ENCODE measurements at places on chromosomes 1 and 21.

GRCh38 chr1:117215733-117216462 lies 5.2 kb upstream of the VTCN1 start:
- no peak for DNase-seq

GRCh38 chr1:198015309-198015708 lies 98.1 kb downstream of the LHX9 start:
- DNase-seq, result no peak

DNA sequence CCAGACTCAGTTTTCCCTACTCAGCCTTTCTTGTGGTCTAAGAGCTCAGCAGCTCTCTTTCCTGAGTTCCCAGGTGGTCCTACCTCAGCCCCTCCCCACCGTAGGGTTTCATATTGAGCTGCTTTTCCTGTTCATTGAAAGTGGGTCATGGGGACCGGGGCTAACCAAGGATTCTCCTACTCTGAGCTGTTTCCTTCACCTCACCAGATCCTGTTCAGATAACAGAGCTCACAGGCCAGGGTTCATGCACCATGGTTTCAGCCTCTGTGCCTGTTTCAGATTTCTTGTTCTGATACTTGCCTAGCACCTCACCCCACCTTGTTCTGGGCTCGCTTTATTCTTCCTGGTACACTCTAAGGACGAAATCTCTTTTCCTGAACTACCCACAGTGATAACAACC lies 8.5 kb downstream of the UBQLN4 start:
- DNase-seq, result no peak

GRCh38 chr1:168932539-168932938 lies 174.0 kb upstream of the ATP1B1 start:
- DNase-seq, result no peak

DNA sequence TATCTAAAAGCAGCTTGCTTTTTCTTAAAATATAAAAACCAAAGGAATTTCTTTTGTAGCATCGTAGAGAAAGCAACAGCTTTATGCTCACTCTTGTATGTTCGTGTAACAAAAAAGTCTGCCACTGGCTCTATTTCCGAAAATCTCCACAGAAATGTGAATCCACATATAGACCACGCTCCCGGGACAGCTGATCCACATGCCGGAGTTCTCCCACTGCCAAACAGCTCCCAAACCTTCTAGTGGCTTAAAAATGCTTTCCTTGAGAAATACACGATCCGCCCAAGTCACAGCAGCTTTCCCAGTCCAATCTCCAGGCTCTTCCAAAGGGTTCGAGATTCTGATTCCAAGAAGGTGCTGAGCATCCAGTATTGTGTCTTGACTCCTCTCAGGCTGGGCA lies 29.3 kb downstream of the PCSK9 start:
- DNase-seq, result no peak

GRCh38 chr1:25703671-25704266 lies 87.2 kb downstream of the MAN1C1 start:
- no peak for DNase-seq

- DNase-seq, result no peak
Measured at GRCh38 chr1:169309178-169310166, 58.1 kb downstream of the NME7 start.

DNA sequence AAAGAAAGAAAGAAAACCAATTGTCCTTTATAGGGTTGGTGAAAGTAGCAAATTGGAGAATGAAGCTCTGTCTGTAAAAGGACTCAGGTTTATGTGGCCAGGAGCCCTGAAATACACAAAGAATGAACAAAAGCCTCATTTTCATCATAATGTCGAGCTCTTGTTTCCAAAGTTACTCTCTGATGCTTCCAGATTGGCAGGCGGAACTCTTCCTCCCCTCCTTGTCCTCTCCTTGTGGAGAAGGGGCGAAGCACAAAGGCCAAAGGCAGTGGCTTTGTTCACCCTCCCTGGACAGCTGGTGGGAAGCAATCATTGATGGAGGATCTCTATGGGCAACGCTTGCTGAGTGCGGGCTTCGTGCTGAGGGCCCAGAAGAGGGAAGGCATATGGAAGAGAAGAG lies 5.6 kb downstream of the CA6 start:
- DNase-seq, result no peak

GRCh38 chr1:209769171-209769904 lies 13.5 kb downstream of the TRAF3IP3 start:
- DNase-seq, result peak; percentile 61

DNA sequence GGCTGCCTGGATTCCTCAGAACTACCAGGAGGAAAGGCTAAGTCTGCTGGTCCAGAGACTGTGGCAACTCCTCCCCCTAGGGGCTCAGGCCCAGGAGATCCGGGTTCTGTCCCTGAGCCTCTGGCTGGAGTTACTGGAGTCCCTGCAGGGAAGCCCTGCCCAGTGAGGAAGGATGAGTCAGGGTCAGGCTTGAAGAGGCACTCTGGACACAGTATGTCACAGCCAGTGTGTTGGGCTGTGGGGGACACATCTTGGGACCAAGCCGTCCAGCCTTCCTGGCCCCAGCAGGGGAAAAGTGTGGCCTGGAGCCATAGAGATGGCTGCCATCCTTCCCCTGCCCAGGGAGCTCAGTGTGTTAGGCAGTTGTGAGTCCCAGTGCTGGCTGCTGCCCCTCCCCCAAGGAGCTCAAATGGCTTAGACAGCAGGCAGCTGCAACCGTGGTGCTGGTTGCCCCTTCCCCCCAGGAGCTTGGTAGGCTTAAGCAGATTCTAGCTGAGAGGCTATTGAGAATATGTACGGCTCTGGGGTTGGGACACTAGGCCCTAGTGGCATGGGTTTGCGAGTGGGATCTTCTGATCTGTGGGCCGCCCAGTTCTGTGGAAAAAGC lies 28.2 kb upstream of the RABGAP1L start:
- DNase-seq, result no peak

- DNase-seq, result no peak
Measured at GRCh38 chr1:160171980-160172379, 18.4 kb upstream of the CASQ1 start.

DNA sequence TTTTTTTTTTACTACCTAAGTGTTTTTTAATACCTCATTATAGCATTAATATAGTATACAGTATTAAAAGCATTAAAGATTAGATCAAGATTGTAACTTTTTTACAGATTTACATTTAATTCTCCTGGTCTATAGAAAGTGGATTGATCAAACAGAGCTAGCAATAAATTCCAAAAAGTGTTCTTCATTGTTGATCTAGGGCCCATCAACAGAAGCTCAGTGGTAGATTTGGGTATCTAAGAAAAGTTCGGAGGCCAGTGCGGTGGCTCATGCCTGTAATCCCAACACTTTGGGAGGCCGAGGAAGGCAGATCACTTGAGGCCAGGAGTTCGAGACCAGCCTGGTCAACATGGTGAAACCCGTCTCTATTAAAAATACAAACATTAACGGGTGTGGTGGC lies 12.5 kb downstream of the NUP210L start:
- DNase-seq, result no peak

GRCh38 chr1:87928623-87929022 lies 599.9 kb downstream of the LMO4 start:
- no peak for DNase-seq

DNA sequence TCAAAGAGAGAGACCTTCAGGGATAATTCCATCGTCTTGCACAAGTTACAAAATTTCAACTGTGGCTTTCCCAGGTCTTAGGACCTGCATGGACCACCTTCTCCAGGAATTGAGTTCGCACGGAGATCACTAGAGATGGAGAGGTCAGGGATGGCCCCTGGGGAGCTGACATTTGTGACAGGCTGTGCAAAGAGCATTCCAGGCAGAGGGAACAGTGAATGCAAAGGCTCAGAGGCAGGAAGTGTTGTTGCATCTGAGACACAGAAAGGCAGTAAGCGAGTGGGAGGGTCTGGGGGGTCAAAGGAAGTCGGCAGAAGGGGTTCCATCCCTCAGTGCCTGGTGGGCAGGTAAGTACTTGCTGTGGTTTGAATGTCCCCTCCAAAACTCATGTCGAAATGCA lies 9.5 kb upstream of the SELENON start:
- no peak for DNase-seq

GRCh38 chr1:214658175-214658574 lies 55.2 kb downstream of the CENPF start:
- no peak for DNase-seq

DNA sequence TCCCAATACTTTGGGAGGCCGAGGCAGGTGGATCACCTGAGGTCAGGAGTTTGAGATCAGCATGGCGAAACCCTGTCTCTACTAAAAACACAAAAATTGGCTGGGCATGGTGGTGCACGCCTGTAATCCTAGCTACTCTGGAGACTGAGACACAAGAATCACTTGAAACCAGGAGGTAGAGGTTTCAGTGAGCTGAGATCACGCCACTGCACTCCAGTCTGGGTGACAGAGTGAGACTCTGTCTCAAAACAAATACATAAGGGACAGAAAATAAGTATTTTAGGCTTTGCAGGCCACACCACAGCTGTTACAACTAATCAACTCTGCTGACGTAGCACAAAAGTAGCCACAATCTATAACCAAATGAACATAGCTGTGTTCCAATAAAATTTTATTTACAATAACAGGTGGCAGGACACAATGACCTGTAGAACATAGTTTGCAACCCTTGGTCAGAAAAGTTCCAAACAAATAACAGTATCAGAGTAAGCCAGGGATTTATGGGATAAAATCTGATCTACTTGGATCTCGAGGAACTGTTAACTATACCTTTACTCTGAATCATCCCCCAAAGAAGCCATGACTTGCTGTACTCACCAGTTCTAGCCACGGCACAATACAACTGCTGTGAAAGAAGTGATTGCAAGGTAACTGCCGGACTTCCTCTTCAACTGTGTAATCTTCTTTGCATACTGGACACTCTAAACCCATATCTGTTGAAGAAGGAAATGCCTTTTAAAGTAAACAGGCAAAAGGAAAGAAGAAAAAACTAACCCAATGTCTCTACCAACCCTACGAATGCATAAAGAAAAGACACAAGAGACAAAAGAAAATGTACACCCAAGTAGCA lies 28.3 kb downstream of the CD160 start:
- no peak for DNase-seq

GRCh38 chr1:64469977-64470664 lies at the start of gene CACHD1:
CACHD1 (plus strand) TSS chr1:64470129; CDS start chr1:64470745, 616 bp downstream.
- DNase-seq, result peak; percentile 72

DNA sequence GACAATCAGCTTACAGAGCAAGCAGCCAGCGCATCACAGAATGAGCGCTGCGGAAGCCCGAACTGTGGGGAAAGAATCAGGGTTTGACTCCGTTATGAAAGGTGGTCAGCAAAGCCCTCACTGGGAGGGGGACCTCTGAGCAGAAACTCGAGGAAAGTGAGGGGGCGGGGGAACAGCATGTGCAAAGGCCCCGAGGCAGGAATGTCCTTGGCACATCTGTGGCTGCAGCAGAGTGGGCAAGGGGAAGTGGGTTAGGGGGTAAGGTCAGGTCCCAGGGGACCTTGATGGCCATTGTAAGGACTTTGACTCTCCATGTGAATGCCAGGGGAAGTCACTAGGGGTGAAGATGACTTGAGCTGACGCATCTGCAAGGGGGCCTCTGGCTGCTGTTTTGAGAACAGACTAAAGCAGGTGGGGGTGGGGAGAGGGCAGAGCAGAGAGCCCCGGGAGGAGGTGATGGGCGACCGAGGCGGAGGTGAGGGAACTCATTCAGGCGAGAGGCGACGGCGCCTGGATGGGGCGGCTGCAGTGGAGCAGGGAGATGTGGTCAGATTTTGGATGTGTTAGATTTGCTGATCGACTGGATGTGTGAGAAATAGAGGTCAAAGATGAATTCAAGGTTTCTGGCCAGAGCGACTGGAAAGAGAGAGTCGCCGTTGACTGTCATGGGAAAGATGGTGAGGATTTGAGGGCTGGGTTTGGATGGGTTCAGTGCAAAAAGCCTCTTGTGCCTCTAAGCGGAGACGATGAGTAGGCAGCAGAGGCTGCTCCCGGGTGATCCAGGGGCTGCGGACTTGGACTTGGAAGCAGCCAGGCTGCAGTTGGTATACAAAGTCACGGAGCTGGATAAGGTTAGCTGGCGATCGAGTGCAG lies 108.0 kb upstream of the ZBTB40 start:
- DNase-seq, result no peak

DNA sequence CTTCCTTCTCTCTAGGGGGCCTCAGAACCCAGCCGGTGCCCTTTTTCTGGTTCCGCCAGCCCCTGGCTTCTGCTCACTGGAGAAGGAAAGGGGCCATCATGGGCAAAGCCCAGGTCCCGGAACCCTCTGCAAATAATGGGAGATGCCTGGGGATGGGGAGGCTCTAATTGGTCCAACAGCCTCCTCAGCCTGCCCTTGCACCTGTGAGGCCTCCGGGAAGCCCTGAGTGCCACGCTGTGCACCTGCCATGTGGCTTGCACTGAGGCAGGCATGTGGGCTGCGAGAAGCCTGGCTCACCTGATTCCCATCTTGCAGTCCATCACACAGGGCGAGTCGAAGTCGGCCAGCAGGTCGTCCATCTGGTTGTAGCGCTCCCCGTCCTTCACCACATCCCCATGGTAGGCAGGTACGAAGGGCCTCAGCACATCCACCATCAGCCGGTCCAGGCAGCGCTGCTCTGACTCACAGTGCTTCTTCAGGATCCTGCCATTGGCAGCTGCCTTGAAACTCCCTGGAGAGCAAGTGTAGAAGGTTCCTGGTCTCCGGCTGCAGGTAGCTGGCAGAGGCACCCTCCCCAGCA lies 92.1 kb downstream of the ITPKB start:
- no peak for DNase-seq

DNA sequence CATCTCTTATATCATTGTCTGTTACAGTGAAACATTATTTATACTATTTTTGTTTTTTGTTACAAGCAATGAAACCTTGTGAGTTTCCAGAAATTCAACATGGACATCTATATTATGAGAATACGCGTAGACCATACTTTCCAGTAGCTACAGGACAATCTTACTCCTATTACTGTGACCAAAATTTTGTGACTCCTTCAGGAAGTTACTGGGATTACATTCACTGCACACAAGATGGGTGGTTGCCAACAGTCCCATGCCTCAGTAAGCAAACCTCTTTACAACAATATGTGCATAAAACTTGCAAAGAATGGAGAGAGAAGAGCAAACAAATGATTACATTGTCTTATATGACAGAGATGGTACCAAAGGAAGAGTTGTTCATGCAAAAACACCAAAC lies 22.4 kb downstream of the CFHR4 start:
- DNase-seq, result no peak

DNA sequence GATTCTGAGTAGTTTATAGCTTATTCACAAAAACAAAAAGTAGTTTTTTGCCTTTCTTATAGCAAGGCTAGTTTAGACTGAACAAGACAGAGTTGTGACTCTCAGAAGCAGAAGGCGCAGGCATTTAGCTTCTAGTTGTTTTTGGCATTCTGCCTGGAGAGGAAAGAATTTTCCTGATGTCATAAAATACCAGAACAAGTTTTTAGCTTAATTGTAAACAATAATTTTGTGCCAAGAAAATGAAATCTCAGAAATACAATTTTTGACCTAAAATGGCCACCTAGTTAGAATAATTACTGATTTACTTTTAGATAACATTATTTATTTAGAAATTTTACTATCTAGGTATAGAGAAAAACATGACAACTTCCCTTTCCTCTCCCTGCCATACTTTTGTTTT lies 1.0 kb downstream of the DNAJB4 start:
- no peak for DNase-seq

DNA sequence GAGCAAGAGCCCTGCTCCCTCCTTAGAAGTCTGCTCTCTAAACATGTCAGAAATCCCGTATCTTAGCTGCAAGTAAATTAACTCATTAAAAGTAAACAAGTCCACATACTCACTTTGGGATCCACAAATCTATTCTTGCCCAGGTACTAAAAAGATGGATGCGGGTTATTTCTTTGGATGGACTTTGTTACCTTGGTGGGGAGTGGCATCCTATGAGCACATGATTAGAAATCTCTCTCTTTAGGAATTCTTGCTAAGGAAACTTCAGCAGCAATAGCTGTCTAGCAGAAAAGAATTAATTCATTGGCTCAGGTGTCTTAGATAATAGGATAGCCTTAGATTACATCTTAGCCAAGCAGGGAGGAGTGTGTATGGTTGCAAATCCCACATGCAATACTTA lies 25.2 kb downstream of the NRDC start:
- DNase-seq, result no peak
